ENCODE measurements at places on chromosomes 7 and 10. TPM values are rescaled to one million over a fixed set of nuclear protein-coding genes. Genes with fewer than 3 reads are reported as not detected.

GRCh38 chr10:88987840-88988239 is 2.8 kb upstream of the FAS start:
- peak overlapping the region; percentile 97 for H3K27ac ChIP-seq
- no peaks in the 10 kb centered on the region for H3K27me3 ChIP-seq
- no peaks in the 10 kb centered on the region for H3K36me3 ChIP-seq
- H3K4me3 ChIP-seq, result no peak overlapping the region
- DNase-seq, result no peak

DNA sequence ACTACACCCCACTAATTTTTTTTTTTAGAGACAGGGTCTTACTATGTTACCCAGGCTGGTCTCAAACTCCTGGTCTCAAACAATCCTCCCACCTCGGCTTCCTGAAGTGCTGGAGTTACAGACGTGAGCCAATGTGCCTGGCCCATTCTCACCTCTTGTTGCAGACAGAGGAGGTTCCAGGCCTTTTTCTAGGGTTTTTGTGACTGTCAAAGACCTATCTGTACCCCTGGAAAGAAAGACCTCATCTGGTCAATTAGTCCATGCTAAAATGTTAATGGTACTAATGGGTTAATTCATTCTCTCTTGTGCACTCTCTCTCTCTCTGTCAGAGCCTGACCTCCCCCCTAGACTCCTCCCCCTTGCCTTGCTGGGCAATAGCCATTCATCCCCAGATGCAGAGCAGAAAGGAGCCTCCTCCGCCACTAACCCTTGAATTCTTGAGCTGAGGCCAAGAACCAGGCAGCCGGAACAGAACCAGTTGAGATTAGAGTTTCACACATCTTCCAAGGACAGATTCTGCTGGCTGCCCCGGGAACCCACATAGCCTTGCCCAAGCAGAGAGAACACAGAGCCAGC is 209.7 kb downstream of the SKIDA1 start:
- H3K4me1 ChIP-seq, result no peaks in the 10 kb centered on the region
- H3K4me3 ChIP-seq, result no peak overlapping the region
- no peaks in the 10 kb centered on the region for H3K27me3 ChIP-seq
- H3K36me3 ChIP-seq, result no peaks in the 10 kb centered on the region
- no peak overlapping the region for H3K27ac ChIP-seq

DNA sequence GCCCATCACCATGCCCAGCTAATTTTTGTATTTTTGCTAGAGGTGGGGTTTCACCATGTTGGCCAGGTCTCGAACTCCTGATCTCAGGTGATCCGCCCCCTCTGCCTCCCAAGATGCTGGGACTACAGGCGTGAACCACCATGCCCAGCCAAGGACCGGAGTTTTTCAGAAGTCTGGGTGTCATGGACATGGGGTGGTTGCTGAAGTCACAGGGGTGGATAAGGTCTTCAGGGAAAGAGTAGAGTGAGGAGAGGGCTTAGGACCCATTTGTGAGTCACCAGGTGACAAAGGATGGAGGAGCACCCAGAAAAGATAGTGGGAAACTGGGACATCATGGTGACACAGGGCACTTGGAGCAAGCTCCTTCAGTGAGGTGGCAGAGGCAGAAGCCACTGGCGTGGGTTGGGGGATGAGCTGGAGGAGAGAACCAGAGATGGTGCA is 2.8 kb upstream of the GPRIN2 start:
- no peak overlapping the region for H3K27ac ChIP-seq
- H3K36me3 ChIP-seq, result no peaks in the 10 kb centered on the region
- DNase-seq, result no peak
- H3K4me3 ChIP-seq, result no peak overlapping the region

Gene PAOX
- 19.8 TPM for total RNA-seq

Gene NUTM2E
- total RNA-seq, result 0.43 TPM

DNA sequence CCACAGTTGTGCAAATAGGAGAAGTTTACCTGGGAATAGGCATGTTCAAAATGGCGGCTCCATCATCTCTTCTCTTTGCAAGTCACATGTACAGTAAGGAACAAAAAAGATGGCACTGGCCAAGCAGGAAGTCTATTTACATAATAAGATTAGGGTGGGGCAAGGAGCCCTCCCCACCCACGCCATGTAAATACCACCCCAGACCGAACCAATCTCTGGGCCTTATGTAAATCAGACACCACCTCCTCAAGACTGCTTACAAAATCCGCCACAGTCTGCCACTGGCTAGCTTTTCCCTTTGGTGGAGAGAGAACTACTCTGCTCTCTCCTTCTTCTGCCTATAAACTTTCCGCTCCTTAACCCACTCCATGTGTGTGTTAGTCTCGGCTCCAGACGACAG is 1496.3 kb downstream of the REEP3 start:
- H3K36me3 ChIP-seq, result no peaks in the 10 kb centered on the region
- no peak overlapping the region for H3K27ac ChIP-seq
- no peak for DNase-seq
- H3K4me1 ChIP-seq, result no peaks in the 10 kb centered on the region
- no peaks in the 10 kb centered on the region for H3K27me3 ChIP-seq

DNA sequence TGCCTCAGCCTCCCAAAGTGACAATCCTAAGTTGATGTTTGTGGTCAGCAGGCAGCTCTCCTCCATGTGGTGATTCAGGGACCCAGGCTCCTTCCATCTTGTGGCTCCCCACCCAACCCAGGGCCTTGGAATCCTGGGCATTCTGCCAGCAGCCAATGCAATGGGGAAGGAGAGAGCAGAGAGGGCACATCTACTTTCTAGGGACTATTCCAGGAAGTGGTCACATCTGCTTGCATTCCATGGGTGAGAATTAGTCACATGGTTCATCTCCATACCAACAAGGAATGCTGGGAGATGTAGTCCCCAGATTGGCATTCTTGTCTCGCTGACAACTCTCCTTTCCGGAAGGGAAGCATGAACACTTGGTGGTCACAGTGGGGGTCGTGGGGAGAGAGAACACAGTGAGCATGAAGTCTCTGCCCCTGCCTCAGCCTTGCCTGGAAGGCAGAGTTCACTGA is 9.9 kb upstream of the SRRM3 start:
- peaks cover 4% of the 10 kb centered on the region for H3K27me3 ChIP-seq
- no peaks in the 10 kb centered on the region for H3K4me1 ChIP-seq
- no peaks in the 10 kb centered on the region for H3K36me3 ChIP-seq
- no peak overlapping the region for H3K4me3 ChIP-seq

DNA sequence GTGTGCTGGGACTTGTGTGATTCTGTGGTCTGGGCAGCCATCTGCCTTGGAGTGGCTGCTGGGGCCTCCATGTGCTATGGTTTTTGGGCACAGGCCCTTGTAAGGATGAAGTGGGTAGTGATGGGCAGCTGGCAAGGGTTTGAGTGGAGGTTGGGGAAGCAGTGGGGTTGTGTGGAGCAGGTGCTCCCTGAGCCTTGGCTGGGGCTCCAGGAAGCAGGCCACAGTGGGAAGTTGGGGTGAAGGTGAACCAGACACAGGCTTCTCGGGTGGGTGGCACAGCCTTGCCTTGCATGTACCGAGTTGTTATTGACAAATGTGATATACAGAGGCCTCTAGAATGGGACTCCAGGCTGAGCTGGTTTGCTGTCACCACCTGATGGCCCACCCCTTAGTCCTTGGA is 82.3 kb downstream of the ADCY1 start:
- H3K4me1 ChIP-seq, result no peaks in the 10 kb centered on the region
- H3K36me3 ChIP-seq, result no peaks in the 10 kb centered on the region
- DNase-seq, result peak; percentile 19
- H3K27me3 ChIP-seq, result no peaks in the 10 kb centered on the region
- no peak overlapping the region for H3K4me3 ChIP-seq

- no peak overlapping the region for H3K4me3 ChIP-seq
- DNase-seq, result no peak
- peaks cover 8% of the 10 kb centered on the region for H3K4me1 ChIP-seq
These were observed 1.4 kb downstream of the CPA1 start for GRCh38 chr7:130381468-130382312.

Gene SMC3
- 9.3 TPM for total RNA-seq

- no peaks in the 10 kb centered on the region for H3K4me1 ChIP-seq
- no peak overlapping the region for H3K4me3 ChIP-seq
- H3K36me3 ChIP-seq, result peaks cover 66% of the 10 kb centered on the region
- H3K27me3 ChIP-seq, result no peaks in the 10 kb centered on the region
- peak; percentile 91 for DNase-seq
- H3K27ac ChIP-seq, result no peak overlapping the region
These were observed 73.4 kb downstream of the SHH start for GRCh38 chr7:155738652-155739537.

DNA sequence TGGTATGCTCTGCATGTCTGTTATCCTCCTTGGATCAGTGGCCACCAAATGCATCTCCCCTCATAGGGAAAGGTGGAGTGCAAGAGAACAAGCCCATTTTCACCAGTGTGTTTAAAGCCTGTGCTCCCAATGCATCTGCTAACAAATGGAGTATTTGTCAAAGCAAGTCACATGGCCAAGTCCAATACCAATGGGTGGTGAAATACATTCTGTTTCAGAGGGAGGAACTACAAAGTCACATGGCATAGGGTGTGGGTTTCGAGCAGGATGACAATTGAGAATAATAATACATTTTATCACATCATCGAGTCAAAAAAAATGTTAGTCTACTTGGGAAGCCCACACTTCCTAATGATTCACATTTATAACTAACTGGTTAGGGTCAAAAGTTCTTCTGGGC is 62.7 kb downstream of the SUGCT start:
- no peaks in the 10 kb centered on the region for H3K27me3 ChIP-seq
- no peak overlapping the region for H3K4me3 ChIP-seq
- DNase-seq, result no peak
- no peaks in the 10 kb centered on the region for H3K4me1 ChIP-seq

DNA sequence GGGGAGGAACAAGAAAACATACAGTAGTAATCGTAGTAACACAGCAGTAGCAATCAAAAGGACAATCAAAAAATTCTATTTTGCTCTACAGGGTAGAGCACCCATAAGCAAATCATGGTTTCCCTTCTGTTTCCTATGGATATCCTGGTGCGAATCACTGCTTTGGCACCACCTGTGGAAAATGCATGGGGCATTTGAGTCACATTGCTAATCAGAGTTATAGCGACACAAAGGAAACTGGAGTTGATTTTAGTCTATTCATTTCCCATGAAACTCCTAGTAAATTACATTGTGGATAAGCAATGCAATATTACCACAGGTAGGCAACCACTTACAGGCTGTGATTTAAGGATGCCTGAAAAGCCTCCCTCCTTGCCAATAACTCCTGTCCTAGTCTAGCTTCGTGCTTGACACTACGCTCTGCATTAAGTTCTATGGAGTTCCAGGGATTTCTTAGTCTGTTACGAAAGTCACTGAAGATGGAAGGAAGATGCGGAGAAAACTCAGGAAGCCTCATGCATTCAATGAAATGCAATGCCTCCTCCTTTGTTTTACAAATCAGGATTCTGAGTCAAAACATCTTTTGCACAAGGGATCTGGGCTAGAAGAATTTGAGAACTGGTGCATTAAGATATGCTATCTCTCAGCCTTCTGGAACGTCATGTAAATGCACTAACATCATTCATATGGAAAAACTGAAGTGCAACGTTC is 188.4 kb downstream of the DGKI start:
- DNase-seq, result no peak
- H3K27me3 ChIP-seq, result peaks cover 13% of the 10 kb centered on the region
- H3K36me3 ChIP-seq, result no peaks in the 10 kb centered on the region
- no peak overlapping the region for H3K27ac ChIP-seq
- no peaks in the 10 kb centered on the region for H3K4me1 ChIP-seq

- no peaks in the 10 kb centered on the region for H3K4me1 ChIP-seq
- no peaks in the 10 kb centered on the region for H3K27me3 ChIP-seq
- DNase-seq, result no peak
- no peaks in the 10 kb centered on the region for H3K36me3 ChIP-seq
These were observed 60.6 kb upstream of the CSTF2T start for GRCh38 chr10:51759896-51760534.

GRCh38 chr7:64990216-64990615 is 620 bp downstream of the ZNF117 start:
- H3K36me3 ChIP-seq, result peaks cover 47% of the 10 kb centered on the region
- H3K27me3 ChIP-seq, result no peaks in the 10 kb centered on the region
- H3K4me3 ChIP-seq, result no peak overlapping the region
- no peaks in the 10 kb centered on the region for H3K4me1 ChIP-seq

DNA sequence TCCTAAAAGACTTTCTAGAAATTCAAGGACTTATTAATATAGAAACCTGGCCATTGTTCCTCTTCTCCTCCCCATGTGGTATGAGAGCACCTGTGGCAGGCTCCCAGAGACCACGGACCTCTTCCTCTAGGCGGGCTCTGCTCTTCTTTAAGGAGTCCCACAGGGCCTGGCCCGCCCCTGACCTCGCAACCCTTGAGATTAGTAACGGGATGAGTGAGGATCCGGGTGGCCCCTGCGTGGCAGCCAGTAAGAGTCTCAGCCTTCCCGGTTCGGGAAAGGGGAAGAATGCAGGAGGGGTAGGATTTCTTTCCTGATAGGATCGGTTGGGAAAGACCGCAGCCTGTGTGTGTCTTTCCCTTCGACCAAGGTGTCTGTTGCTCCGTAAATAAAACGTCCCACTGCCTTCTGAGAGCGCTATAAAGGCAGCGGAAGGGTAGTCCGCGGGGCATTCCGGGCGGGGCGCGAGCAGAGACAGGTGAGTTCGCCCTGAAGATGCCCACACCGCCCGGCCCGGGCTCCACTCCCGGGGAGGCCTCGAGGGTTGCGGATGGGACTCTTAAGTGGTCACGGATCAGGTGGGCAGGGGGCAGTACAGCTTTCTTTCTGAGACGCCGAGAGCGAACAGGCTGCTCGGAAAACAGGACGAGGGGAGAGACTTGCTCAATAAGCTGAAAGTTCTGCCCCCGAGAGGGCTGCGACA is at the start of gene SLC26A4:
TSS of gene SLC26A4 (plus strand) at position 448 of the 700 bp plus-strand sequence. CDS start 814 bp downstream, outside the sequence.
- H3K36me3 ChIP-seq, result no peaks in the 10 kb centered on the region
- H3K27ac ChIP-seq, result no peak within 1 kb of the TSS
- peak within 1 kb of the TSS; percentile 59 for H3K4me3 ChIP-seq
- peaks cover 58% of the 10 kb centered on the region for H3K27me3 ChIP-seq
- H3K4me1 ChIP-seq, result peaks cover 20% of the 10 kb centered on the region

GRCh38 chr10:60291344-60291930 is 98.2 kb downstream of the ANK3 start:
- H3K27me3 ChIP-seq, result no peaks in the 10 kb centered on the region
- H3K36me3 ChIP-seq, result no peaks in the 10 kb centered on the region
- peaks cover 22% of the 10 kb centered on the region for H3K4me1 ChIP-seq
- no peak overlapping the region for H3K27ac ChIP-seq

Gene HTRA1
- total RNA-seq, result 69.5 TPM

- peaks cover 22% of the 10 kb centered on the region for H3K4me1 ChIP-seq
- no peaks in the 10 kb centered on the region for H3K36me3 ChIP-seq
- DNase-seq, result no peak
- H3K27me3 ChIP-seq, result peaks cover 23% of the 10 kb centered on the region
These were observed 4.1 kb upstream of the BMPER start for GRCh38 chr7:33901199-33901598.

DNA sequence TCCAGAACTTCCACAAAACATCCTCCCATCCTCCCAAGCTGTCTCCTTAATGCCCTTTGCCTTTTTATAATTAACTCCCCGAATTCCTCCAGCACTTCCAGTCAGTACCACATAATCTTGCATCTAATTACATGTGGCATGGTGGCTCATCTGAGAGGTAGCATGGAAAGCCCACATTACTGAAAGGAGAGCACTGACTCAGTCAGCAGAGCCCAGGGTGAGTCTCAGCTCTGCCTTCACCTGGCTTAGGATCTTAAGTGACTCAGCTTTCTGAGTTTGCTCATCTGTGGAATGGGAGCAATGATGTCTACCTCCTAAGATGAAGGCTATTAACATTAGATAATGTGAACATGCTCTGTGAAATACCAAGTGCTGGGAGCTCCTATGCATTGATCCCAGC is 433.9 kb downstream of the SORCS3 start:
- H3K4me1 ChIP-seq, result no peaks in the 10 kb centered on the region
- H3K4me3 ChIP-seq, result no peak overlapping the region
- H3K36me3 ChIP-seq, result no peaks in the 10 kb centered on the region
- H3K27me3 ChIP-seq, result no peaks in the 10 kb centered on the region
- H3K27ac ChIP-seq, result no peak overlapping the region
